ENCODE measurements at places on chromosomes 13 and 19.
A peak's percentile ranks its signal among the peaks of the same experiment; 100 is the strongest.

GRCh38 chr19:31610018-31610417 lies 260.8 kb upstream of the TSHZ3 start:
- DNase-seq: no peak

- DNase-seq: no peak
Measured at GRCh38 chr19:10871711-10872545, 575 bp downstream of the CARM1 start.

DNA sequence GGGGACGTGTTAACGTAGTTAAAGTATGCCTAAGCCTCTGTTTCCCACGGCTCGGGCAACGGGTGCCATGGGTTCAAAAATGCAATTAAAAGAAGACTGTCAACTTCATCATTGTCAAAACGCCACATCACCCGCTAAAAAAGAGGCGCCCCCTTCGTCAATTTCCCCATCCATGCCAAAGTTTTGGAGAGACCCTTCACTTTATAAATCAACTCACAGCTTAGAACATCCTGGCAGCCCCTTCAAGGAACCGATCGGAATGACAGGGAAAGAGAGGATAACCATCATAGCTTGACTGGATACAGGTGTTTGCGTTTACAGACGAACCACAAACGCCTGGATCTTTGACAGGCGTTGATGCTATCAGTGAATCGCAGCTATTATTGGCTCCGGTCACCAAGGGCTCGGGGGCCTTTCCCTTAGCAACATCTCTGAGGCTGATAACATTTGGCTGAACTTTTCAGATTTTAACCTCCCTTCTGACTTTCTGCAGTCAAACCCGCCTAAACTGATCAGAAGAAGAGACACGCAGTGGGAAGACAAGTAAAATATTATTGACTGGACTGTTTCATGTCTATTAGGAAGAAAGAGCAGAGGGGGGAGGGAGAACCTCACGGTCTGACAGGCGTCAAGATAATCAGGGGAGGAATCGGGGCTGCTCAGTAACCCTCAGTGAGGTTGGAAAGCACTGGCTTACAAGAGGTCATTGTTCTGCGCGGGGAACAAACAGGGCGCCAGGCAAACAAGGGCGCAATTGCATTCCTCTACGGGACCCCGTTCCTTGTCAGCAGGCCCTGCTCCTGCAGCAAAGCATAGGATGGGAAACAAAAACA lies 322.5 kb upstream of the ZNF507 start:
- DNase-seq: no peak

GRCh38 chr13:83221813-83222241 lies 660.4 kb downstream of the SLITRK1 start:
- DNase-seq: no peak

DNA sequence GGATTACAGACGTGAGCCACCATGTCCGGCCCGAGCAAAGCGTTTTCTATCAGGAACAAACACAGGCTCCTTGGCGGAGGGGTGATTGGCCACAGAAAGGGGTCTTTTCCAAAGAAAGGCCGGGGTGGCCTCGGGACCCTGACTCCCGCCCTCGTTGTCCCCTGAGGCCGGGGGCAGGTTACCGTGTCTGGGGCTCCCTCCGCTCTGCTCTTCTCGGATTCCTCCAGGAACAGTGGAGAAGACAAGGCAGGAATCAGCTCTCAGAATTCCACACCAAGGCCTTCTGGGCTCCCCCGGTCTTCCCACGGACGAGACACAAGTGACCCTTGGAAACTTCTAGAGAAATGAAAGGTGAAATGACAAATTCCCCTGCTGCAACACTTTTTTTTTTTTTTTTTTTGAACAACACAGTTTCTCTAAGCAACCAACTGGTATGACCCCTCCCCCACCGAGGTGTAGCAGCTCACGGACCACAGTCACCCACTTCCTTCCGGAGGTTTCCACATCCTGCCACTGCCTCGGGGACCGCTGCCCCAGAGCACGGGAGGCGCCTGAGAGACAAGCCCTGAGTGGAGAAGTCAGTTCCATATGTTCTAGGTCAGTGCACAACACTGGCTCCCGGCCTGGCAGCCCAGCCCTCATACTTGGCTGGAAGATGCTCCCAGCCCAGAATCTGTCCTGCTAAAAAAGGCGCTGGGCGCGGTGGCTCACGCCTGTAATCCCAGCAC lies 11.0 kb downstream of the MOB3A start:
- peak; percentile 96 for DNase-seq

GRCh38 chr13:48942131-48942530 lies 33.6 kb upstream of the FNDC3A start:
- no peak for DNase-seq

GRCh38 chr13:99944606-99945005 lies 27.0 kb downstream of the ZIC5 start:
- no peak for DNase-seq

GRCh38 chr13:97019236-97019635 lies 25.0 kb upstream of the OXGR1 start:
- DNase-seq: no peak

GRCh38 chr13:110682746-110683145 lies 23.2 kb downstream of the CARS2 start:
- DNase-seq: no peak

- no peak for DNase-seq
Measured at GRCh38 chr13:111493468-111493867, 173.0 kb downstream of the TEX29 start.

DNA sequence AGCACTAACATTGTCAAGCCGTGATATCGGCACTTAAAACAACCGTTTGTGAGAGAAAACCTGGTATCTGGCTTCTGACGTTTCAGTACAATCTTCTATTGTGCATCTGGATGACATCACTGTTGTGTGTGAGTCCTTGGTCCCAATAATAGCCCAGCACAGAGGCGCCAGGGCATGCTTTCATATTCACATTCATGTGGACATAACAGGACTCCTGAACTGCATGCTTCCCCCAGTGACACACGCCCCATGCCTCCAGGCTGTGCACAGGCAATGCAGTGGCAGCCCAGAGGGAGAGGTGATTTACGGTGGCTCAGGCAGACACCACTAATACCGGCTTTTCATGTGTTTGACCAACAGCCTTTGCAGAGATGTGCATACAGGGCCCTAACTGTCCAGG lies 58.1 kb downstream of the MRPL57 start:
- DNase-seq: no peak

DNA sequence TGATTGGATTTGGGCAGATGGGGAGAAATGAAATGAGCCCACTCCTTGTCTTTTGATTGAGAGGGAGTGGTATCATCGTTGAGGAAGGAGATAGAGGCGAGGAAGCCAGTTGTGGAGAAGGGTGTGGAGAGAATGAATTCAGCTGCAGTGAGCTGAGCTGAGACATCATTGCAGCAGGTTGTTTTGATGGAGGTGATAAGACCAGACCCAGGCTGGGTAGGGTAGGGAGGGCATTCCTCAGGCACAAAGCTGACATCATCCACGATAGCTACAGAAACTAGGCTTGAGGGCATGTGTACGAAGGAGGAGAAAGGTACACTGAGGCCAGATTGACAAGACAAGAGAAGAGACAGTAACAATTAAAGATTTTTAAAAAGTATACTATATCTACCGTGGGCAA lies 1500.9 kb upstream of the SLC10A2 start:
- DNase-seq: no peak

DNA sequence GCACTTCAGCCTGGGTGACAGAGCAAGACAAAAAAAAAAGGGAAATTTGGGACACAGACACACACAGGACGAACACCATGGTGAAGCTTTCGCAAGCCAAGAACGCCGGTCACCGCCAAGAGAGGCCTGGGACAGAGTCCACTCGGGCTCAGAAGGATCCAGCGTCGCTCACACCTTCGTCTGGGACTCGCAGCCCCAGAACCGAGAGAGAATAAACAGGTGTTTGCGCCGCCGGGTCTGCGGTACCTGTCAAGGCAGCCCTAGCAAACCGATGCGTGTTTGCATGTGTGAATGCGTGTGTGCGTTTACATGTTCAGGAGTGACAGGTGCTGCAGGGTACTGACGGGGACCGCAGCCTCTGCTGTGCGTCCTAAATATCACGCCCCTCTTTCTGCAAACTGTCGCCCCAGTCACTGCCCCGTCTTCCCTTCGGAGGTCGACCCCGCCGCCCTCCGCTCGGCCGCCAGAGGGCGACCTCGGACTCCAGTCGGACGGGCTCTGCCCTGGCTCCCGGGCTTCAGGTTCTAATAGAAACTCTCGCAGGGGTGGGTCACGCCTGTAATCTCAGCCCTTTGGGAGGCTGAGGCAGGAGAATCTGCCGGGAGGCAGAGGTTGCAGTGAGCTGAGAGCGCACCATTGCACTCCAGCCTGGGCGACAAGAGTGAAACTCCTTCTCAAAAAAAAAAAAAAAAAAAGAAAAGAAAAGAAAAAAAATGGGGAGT lies 11.8 kb upstream of the CSNK1G2 start:
- peak; percentile 82 for DNase-seq

DNA sequence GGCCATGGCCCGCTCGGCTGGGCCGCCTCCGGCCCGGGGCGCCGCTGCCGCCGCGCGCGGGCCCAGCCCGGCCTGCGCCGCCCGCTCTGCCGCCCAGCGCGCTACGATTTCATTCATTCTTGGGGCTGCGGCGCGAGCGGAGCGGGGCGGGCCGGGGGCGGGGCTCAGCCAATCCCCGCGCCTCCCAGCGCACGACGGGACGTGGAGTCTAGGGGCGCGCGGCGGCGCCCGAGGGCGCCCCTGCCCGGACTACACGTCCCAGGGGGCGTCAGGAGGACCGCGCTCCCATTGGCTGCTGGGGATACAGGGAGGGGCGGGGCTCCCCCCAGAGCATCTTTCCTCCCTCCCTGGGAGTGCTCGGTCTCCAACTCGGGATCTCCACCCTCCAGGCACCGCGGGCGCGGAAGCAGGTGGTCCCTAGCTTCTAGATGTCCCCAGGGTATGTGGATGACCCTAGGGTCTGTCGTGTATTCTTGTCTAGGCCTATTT lies 5.6 kb upstream of the DPF1 start:
- peak; percentile 68 for DNase-seq

GRCh38 chr13:94556621-94557020 lies 39.3 kb downstream of the TGDS start:
- no peak for DNase-seq

GRCh38 chr13:73240193-73240592 lies 181.4 kb downstream of the KLF5 start:
- DNase-seq: no peak

DNA sequence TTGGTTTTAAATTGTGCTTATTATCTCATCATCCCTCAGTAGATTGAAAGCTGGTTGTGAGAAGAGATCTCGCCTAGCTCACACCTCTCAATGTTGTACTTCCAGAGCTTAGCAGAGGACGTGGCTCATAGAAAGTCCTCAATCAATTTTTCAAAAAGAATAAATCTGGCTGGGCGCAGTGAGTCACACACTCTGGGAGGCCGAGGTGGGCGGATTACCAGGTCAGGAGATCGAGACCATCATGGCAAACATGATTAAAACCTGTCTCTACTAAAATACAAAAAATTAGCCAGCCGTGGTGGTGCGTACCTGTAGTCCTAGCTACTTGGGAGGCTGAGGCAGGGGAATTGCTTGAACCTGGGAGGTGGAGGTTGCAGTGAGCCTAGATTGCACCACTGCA lies 4.7 kb upstream of the ASF1B start:
- DNase-seq: no peak

GRCh38 chr13:91659256-91660075 lies 261.0 kb downstream of the GPC5 start:
- DNase-seq: no peak

Data from CD4-positive, alpha-beta T cell treated with Interferon alpha-2 for 1 hour (primary cell).